ENCODE measurements at places on chromosomes 5 and 9.

DNA sequence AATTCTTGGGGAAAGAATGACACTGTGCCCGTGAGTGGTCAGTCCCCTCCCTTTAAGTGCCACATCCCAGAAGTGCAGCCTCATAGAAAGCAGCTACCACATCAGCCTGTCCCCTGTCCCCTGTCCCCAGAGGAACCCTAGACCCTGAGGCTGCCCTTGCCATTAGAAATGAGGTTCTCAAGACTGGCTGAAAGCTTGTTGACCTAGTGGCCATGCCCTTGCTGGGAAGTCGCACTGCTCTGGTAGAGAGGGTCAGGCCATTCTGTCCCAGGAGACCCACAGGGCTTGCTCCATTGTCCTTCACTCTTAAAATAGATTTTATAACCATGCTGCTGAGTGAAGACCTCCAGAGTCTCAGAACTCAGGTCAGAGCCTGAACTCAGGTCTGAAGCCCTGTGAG, 184.5 kb downstream of the RGS3 start:
- DNase-seq: no peak

DNA sequence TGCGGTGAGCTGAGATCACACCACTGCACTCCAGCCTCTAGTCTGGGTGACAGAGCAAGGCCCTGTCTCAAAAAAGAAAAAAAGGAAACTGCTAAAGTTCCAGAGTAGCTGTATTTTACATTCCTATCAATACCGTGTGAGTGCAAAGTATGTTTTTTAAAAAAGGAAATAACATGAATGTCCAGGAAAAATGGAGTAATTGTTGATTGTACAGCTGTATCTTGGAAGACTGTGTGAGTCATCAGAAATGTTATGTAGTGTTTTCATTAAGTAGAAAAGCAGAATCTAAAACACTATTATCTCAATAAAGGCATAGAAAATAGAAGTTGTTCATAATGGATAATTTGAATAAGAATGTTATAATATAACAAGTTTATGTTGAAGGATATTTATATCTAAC, 53.9 kb downstream of the ZCCHC7 start:
- DNase-seq: no peak

DNA sequence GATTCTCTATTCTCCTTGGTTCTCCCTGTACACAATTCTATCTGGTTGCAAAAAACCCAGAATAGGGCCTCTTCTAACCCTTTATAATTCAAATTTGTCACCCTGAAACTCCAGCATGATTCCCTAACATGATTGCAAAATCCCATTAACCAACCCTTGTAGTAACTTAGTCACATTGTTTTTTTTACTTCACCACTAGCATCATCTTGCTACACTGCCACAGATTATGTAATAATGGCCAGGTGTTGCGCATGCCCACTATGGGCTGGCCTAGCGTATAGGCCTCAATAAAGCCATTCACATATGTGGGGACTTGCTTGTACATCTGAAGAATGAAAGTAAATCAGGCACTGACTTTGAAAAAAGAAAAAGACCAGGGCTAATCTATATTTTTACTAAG, 25.7 kb downstream of the FAM170A start:
- DNase-seq: no peak

DNA sequence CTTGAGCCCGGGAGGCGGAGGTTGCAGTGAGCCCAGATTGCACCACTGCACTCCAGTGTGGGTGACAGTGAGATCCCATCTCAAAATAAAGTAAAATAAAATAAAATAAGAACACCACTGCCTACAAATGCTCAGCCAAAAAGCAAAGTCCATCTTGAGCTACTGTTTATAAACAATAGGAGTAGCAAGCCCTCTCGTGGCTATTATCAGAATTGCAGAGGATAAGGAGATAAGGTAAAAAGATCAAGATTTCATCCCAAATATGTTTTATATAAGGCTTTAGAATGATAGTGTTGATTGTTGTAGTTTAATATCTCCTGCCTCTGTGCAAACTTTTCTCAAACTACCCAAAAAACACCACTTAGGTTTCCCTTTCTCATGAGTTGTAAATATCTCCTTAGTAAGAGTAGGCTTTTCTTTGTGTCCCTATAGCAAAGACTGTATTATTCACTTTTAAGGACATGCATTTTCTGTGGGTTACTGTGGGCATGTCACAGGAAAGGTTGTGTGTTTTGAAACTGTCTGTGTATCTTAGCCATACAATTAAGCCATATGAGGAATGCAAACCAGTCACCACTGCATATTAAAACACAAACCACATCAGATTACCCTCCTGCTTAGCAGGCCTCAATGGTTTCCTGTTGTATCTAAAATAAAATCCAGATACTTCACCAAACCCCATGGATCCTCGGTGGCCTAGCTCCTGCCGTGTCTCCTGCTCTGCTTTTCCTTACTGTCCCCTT, 31.8 kb upstream of the CKS2 start:
- DNase-seq: peak; percentile 32

- DNase-seq: no peak
Measured at GRCh38 chr5:142079306-142079721, 29.3 kb upstream of the NDFIP1 start.

DNA sequence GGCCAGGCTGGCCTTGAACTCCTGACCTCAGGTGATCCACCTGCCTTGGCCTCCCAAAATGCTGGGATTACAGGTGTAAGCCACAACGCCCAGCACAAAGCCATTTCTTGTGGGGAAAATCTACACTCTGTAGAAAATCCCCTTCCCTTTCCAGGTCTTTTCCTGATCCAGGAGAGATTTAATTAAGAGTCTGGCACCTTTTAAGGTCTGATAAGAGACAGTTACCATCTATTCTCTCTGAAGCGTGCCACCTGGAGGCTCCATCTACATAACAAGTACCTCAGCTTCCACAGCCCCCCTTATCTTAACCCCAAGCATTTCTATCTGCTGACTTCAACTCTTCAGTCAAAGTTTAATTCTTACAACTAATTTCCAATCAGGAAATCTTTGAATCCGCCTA, 71.4 kb upstream of the CDK20 start:
- no peak for DNase-seq

DNA sequence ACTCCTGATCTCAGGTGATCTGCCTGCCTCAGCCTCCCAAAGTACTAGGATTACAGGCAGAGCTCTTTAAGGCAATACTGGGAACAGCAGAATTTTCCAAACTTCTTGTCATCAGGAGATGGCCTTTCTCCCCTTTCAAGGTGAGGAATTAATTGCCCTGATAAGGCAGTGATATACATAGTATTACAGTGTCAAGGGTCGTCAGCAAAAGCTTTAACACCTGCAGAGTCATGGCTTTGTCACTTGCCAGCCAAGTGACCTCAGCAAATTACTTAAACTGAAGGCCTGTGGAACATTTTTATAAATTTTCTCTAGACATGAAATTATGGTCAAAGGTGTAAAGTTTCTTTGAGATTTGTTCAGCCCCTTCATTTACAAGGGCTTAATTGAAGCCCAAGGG, 59.5 kb downstream of the FBXO38 start:
- no peak for DNase-seq

- DNase-seq: no peak
Measured at GRCh38 chr5:151083081-151083676, 2.3 kb upstream of the TNIP1 start.

GRCh38 chr5:89065919-89066318, 182.9 kb upstream of the MEF2C start:
- no peak for DNase-seq

GRCh38 chr5:119313197-119313596, 42.6 kb upstream of the TNFAIP8 start:
- no peak for DNase-seq

- DNase-seq: no peak
Measured at GRCh38 chr5:178640331-178641045, 13.6 kb upstream of the CLK4 start.

GRCh38 chr5:51181208-51181894, 201.9 kb upstream of the ISL1 start:
- DNase-seq: no peak

GRCh38 chr5:122707796-122708195, 67.1 kb upstream of the SNX2 start:
- DNase-seq: no peak

GRCh38 chr5:52844885-52845284, 57.2 kb downstream of the ITGA1 start:
- no peak for DNase-seq

DNA sequence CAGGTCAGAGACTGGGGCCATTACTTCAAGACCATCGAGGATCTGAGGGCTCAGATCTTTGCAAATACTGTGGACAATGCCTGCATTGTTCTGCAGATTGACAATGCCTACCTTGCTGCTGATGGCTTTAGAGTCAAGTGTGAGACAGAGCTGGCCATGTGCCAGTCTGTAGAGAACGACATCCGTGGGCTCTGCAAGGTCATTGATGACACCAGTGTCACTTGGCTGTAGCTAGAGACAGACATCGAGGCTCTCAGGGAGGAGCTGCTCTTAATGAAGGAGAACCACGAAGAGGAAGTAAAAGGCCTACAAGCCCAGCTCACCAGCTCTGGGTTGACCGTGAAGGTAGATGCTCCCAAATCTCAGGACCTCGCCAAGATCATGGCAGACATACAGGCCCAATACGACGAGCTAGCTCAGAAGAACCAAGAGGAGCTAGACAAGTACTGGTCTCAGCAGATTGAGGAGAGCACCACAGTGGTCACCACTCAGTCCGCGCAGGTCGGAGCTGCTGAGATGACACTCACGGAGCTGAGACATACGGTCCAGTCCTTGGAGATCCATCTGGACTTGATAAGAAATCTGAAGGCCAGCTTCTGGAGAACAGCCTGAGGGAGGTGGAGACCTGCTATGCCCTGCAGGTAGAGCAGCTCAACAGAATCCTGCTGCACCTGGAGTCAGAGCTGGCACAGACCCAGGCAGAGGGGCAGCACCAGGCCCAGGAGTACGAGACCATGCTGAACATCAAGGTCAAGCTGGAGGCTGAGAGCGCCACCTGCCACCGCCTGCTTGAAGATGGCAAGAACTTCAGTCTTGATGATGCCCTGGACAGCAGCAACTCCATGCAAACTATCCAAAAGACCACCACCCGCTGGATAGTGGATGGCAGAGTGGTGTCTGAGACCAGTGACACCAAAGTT, 9.3 kb downstream of the NIPBL start:
- DNase-seq: no peak

- DNase-seq: no peak
Measured at GRCh38 chr5:106755066-106755465, 915.7 kb downstream of the EFNA5 start.

DNA sequence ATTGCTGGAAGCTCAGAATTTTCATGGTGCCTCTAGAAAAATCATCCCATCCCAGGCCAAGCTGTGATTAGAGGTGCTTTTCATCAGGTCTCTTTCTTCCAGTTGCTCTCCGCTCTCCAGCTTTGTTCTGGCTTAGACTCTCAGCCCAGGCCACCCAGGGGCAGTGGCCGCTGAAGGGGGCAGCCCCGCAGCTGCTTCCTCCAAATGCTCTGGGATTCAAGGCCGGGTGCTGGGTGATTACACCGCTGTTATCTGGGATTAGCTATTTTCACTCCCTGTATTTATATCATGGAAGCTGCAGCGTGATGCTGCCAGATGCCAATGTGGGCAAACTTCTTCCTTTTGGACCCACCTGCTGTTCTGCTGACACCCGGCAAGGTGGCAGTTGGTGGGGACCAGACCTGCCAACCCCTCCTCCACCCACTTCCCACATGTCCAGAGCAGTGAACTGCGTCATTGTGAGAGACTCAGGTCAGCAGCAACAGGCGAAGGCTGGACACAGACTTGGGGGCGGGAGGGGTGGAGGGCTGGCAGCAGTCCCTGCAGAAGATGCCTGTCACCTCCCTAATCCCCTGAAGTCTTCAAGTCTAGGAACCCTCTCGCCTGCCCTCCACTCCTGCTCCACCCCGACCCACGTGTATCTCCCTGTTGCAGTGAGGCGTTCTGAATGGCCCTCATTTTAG, 33.9 kb upstream of the NKX2-5 start:
- DNase-seq: no peak

- DNase-seq: peak; percentile 38
Measured at GRCh38 chr9:79572608-79573411, 1.0 kb downstream of the TLE4 start.

DNA sequence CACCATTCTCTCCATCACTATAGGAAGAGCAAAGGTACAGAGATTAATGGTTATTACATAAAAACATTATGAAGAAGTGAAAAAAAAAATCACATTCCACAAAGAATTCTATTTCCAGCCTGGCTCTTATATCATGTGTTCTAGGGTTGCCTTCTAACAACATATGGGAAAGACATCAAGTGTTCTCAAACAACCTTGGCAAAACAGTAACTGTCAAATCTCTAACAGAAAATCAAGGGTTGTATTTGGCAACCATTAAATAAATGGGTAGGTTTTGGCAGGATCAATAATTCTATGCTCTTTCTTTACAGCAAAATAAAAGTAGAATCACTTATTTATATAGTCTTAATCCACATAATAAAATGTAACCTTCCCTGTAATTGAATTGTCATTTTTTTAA, 728.9 kb downstream of the MAT2B start:
- no peak for DNase-seq

- DNase-seq: no peak
Measured at GRCh38 chr5:173941758-173942401, 47.1 kb upstream of the C5orf47 start.

GRCh38 chr5:69230181-69230580, 4.5 kb upstream of the CDK7 start:
- no peak for DNase-seq

GRCh38 chr5:135543485-135544304, 7.9 kb upstream of the NEUROG1 start:
- no peak for DNase-seq

DNA sequence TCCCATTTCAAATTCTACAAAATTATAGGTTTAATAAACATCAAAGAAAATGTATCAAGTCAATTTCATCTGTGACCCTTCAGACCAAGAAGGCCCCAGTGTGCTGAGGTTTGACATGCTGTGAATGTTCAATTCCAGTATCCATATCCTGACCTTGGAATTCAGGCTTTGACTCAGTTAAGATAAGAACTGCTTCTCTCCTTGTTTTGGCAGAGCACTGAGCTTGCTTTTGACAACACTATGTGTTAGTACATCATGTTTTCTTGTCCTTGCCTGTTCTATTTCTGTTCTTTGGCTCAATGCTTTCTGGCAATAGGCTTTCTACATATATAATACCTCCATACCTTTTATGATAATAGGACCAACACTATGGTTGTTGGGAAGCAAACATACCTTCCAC, 105.6 kb downstream of the PLCXD3 start:
- no peak for DNase-seq

DNA sequence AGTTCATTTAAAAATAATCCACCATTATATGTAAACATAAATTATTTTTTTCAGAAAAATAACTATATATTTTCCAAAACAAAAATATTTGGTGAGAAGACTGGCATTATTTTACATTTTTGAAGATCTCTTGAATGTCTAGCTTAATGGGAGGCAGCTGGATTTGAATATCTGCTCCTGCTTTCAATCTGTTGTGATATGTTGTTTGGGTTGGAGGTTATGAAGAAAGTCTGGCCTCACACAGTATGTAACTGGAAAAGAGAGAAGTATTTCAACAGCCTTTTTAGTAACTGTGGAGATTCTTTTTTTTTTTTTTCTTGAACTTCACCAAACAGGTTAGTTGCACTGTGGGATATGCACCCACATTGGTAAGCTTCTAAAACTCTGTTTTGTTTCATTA, 84.7 kb upstream of the SLIT3 start:
- DNase-seq: no peak

GRCh38 chr5:4348423-4348822, 752.8 kb downstream of the IRX1 start:
- no peak for DNase-seq

Measured in NCI-H2171 (cell line).